H9 (cell line): ENCODE measurements at places on chromosomes 12 and 14. TPM values are rescaled to one million over a fixed set of nuclear protein-coding genes. Genes with fewer than 3 reads are reported as not detected.

TCL1B gene
- total RNA-seq: 3.6 and 3.8 TPM in 2 replicates

DNA sequence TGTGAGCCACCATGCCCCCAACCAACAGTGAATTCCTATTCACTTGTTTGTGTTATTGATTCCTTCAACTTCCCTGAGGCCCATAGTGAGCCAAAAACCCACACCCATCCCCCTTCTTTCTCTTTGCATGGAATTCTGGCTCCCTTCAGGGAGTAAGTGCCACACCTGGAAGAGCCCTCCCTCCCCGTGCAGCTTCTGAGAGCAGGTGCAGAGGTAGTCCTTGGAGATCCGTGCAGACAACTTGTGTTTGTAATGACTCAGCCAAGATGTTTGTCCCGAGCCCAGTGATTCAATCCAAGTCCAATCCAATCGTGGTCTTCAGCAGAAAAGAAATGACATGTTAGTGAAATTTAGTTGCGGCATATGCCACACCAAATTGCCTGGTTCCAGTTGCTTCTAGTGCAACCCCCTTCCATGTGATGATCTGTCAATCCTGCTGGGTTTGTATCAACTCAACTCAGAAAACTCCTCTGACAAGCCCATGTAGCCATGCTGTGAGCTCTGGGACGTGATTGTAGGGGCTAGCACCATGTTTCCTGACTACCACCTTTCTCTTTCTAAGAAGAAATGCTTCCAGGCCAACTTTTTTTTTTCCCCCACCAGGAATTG, 27.5 kb downstream of the GPRC5A start:
- no peak for DNase-seq

DNA sequence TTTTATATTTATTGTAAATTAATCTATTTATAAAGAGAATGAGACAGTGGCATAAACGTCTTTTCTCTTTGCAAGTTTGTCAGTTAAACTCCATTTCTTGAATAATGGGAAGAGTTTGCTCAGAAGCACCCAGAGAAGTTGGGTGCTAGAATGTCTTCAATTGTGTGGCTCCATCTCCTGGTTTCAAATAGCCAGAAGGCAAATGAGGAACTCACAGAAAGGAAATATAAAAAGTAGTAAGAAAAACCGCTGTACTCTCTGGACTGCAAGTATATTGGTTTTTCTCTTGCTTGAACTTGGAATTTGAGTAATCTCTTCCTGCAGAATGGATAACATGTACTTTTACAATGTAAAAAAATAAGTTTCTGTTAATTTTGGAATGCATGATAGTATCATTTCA, 217.5 kb downstream of the DPY19L2 start:
- DNase-seq: no peak

GRCh38 chr14:65303190-65303898, 109.2 kb upstream of the FUT8 start:
- DNase-seq: no peak

- DNase-seq: peak; percentile 91
Measured at GRCh38 chr12:117854339-117855012, 114.3 kb downstream of the KSR2 start.

DNA sequence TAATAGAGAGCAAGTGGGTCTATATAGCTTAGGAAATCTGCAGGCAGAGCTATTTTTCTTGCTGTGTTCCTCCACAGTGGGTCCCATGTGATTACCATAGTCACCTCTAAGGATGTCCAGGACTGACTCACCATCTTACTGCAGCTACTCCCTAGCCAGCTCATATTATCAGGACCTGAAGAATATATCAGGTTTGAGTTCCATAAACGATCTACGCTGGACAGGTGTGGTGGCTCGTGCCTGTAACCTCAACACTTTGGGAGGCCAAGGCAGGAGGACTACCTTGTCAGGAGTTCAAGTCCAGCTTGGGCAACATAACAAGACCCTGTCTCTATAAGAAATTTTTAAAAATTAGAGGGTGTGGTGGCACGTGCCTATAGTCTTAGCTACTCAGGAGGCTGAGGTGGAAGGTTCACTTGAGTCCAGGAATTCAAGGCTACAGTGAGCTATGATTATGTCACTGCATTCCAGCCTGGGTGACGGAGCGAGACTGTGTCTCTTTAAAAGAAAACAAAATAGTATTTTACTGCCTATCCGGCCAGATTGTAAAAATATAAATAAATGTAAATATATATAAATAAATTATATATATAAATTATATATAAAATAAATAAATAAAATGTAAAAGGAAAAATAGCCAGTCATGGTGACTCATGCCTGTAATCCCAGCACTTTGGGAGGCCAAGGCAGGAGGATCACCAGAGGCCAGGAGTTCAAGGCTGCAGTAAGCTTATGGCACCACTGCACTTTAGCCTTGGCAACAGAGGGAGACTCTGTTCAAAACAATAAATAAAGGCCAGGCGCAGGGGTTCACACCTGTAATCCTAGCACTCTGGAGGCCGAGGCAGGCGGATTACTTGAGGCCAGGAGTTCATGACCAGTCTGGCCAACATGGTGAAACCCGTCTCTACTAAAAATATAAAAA, 6.9 kb upstream of the SPRYD4 start:
- no peak for DNase-seq

- no peak for DNase-seq
Measured at GRCh38 chr12:3271639-3272038, 194.5 kb downstream of the TSPAN9 start.

DNA sequence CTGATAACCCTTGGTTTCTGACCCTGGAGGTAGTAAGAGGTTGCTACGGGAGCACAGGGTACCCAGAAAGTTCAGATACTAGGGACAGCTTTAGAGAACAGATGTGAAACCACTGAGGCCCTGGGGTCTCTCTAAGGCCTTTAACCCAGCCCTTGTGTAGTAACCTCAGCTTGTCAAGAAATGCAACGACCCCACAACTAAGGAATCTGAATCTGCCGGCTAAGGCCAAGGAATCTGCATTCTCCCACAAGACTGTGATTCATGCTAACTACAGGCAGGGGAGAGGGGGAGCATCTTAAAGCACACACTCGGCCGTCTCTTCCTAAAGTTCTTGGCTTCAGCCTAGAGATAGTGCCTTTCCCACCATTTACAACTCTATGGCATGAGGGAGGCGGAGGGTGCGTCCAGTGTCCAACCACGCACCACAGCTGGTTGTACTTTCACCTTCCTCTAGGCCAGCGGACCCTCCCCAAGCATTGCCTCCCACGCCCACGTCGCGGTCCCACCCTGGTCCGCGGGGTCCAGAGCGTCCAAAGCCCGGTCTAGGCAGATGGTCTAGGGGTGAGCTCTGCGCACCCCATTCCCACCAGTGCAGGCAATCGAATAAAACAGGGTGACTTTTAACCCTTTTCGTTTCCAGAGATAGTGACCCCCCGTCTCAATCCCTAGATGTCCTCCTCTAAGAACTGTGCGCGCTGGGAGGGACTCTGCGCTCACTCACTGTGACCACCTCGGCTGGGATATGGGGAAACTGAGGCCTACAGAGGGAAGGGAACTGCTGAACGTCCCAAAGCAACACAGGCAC, 735 bp upstream of the VASH1 start:
- peak; percentile 23 for DNase-seq

DNA sequence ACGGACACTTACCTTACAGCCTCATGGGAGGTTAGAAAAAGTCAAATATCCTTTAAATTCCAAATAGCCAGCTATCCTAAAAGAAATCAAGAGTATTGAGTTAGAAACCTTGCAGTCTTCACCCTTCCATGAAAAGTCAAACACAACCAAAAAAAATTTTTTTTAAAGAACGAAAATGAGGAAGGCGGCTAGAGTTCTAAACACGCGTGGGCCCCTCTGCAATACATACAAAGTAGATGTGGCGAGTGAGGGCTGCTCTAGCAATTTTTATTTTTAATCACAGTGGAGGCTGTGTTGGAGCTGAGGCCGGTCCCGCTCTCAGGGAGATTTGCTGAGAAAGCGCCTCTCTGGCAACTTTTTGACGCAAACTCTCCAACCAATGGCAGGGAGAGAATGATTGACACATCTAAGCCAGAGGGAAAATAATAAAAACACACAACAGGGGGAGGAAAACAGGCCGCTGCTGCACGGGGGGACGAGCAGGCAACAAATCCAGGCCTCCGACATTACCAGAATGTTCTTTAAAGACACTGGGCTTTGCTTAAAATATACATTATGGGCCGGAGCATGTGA, at the start of gene OTX2:
TSS of gene OTX2 (minus strand) at position 333 of the 573 bp plus-strand sequence. CDS start 5,023 bp downstream, outside the sequence.
- no peak for DNase-seq

CLEC2B gene
- total RNA-seq: not detected in 2 replicates

DNA sequence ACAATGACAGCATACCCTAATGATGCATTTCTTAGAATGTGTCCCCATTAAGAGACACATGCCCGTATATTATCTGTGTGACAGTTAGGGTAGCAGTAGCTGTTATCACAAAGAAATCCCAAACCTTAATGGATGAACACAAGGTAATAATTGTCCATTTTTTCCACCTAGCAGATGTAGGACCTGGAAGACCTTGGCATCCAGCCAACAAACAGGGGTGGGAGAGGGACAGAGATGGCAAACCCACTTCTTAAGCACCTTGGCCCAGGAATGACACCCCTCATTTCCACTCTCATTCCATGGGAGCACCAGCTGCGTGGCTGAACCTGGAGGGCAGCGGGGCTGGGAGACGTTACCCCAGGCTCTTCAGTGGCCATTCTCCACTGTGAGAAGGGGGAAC, 679.0 kb downstream of the AACS start:
- DNase-seq: no peak

SMOC1 gene
- 0.68 and 0.72 TPM in 2 replicates for total RNA-seq

DNA sequence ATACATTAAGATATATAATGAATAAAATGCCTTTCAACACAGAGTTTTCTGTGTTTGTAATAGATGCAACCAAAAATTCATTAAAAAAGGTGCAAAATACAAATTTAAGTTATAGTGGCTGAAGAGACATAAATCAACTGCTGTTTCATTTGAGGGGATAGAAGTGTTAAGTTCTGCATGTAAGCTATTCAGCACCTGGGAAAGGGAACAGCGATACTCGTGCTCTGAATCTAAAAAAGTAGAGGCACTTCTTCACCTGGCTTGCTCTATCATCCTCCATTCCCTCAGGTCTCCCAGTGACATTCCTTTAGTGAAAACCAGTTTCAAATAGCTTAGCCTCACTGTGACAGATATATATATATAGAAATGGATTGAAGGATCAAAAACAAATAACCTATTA, 222.6 kb downstream of the ACSS3 start:
- no peak for DNase-seq

DNA sequence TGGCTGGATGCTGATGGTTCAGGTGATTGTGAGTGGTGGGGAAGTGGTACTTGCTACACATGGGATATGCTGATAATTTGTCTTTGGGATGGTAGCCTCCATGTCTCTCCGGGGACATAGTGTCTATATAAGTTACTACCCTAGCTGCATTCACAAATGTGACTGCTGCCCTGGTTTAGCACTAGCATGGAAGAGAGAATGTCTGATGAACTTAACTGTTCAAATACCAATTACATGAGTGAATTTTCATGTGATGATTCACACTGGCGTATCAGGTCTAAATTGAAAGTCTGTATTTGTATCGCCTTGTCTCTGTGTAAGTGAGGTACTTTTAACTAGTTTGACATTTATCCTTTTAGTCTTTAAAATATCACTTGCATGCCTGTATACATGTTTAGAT, 34.4 kb downstream of the ATF7IP start:
- DNase-seq: no peak

DNA sequence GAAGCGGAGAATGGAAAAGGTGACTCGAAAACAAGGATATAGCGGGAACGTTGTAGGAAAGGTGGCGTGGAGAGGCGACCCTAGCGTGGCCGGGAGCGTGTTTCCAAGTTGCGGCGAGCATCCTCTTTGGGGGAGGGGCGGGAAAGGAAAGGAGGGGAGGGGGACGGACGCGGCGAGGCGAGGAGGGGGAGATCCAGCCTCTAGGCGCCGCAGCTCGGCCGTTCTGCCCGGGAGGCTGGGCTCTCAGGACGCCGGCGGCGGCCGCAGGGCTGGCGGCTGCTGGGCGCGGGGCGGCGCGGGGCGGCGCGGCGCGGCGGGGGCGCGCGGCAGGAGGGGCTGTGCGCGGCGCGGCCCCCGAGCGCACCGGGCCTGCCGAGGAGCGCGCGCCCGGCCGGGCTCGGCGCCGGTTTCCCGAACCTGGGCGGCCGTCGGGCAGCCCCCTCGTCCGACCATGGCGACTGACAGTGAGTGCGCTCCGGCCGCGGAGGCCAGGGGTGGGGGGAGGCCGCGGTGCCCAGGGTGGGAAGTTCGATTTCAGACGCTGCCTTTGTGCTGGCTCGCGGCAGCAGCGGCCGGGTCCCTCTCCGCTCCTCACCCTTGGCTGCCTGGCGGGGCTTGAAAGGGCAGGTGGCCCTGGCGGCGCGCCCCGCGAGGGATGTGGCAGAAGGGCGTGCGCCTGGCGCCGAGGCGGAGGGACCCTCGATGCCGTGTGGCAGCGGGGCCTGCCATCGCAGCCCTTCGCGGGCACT, 50.3 kb downstream of the SNAPC1 start:
- DNase-seq: peak; percentile 52

KRT1 gene
- not detected in 2 replicates for total RNA-seq

PRIMA1 gene
- total RNA-seq: 1.7 and 2.3 TPM in 2 replicates

KERA gene
- not detected in 2 replicates for total RNA-seq

DNA sequence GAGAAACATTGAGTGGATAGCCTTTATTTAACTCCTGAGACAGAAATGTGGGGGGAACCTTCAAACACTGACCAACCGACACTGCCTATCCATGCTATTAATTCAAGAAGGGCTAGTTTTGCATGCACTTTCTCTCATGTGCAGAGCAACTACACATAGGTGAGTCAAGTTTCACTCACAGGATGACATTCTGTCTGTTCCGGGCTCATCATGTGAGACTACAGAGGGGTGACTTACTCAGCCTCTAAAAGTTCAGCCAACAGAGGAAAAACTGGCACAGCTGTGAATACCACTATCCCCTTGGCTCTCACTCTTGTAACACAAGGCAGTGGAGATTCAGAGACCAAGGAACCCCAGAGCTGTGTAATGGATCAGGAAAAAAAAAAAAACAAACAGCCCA, 13.3 kb downstream of the BEST3 start:
- DNase-seq: no peak

TRHDE gene
- total RNA-seq: 0.68 and 1.0 TPM in 2 replicates

- DNase-seq: no peak
Measured at GRCh38 chr12:101325590-101325989, 45.7 kb downstream of the UTP20 start.

DNA sequence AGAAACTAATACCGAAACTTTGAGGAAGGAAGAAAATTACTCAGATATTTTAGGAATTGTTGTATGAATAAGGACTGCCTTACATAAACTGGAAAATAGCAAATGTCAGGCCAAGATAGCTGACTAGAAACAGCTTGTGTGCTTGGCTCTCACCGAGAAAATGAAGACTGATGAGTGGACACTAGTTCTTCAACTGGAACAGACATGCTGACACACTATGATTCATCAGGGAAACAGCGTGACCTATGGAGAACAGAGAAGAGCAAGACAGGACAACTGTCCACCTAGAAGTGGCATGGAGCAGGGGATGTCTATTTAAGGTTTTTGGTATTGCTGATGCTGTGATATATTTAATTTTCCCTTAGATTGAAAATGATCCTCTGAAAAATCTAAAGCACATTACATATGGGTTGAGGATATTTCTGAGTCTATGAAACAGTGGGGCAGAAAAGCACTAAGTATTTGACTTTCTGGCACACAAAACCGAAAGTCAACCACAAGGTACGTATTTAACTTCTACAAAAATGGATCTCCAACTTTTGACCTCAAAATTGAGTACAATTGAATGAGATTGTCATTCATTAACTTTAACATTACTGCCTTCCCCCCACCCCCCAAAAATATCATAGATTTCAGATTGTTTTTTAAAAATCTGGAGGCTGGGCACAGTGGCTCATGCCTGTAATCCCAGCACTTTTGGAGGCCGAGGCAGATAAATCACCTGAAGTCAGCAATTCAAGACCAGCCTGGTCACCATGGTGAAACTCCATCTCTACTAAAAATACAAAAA, 863.2 kb downstream of the LRFN5 start:
- DNase-seq: no peak

- peak; percentile 92 for DNase-seq
Measured at GRCh38 chr14:64391113-64391725, 3.1 kb downstream of the MTHFD1 start.

CIDEB gene
- not detected in 2 replicates for total RNA-seq
